ENCODE measurements at places on chromosomes 4 and X.

DNA sequence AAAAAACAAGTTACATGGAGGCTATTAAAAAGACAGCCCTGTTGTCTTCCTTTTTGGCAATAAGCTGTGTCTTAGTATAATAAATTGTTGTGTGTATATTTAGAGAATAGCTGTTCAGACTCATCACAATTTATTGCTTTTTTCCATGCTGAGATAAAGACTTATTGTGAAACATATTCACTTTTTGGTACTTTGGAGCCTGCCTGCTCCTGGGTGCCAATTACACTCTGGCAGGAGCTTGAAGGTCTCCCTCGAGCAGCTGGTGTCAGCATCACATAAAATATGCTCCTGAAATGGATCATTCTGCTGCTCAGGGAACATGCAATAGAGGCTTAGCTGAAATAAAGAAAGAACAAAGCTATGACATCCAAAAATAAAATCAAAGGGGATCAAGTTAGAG, 211.6 kb upstream of the DKK2 start:
- DNase-seq: no peak

DNA sequence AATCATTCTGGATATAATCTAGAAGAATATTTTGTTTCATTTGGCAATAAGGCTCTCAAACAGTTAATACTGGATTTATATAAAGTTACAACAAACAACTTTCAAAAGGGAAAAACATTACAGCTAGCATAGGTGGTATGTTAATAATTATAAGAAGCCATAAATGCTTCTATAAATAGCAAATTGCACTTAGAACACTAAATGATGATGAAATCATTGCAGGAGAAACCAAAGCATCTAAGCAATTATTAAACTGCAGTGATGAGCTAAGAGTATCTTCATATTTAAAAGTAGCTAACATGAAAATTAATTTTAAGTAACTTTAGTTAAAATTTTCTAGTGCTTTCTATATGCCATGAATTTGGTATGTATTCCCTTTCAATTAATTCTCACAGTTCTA, 189.5 kb downstream of the CENPC start:
- no peak for DNase-seq

DNA sequence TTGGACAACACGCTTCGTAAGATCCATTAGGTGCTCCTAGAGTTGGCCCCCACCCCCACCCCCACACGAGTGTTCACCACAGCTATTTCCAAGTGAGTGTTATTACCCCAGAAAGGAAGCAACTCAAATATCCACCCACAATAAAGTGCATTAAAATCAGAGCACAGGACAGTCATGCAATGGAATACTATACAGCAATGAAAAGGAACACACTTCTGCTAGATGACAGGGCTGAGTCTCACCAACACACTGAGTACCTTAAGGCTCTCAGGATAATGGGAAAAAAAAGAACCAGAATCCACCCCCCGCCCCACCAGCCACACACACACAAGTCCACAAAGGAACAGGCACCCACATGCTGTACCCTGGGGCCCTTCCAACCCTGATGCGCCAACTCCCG, 21.0 kb downstream of the LRPAP1 start:
- no peak for DNase-seq

DNA sequence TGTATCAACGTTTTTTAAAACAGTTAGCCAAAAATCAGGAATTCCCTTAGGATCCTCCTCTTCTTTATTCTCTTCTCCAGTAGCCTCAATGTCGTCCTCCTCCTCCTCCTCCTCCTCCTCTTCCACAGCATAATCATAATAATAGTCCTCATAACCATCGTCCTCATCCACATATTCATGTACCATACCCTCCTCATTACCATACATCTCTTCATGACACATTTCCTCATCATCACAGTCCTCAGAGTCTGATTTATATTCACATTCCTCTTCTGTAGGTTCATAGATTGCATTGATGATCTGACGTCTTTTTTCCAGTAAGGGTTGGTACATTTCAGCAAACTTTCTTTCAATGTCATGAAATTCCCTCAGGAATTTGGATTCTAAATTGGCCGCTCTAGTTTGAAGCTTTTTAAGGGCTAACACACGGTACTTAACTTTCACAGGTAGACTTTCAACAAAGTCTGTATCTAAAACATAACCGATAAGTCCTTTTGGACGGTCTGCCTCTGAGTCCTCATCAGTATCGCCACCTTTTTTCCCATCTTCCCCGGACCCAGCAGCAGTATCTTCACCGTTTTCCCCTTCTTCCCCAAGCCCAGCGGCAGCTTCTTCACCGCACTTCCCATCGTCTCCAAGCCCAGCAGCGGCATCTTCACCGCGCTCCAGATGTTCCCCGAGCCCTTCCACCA, 771 bp downstream of the NAP1L2 start:
- DNase-seq: no peak

DNA sequence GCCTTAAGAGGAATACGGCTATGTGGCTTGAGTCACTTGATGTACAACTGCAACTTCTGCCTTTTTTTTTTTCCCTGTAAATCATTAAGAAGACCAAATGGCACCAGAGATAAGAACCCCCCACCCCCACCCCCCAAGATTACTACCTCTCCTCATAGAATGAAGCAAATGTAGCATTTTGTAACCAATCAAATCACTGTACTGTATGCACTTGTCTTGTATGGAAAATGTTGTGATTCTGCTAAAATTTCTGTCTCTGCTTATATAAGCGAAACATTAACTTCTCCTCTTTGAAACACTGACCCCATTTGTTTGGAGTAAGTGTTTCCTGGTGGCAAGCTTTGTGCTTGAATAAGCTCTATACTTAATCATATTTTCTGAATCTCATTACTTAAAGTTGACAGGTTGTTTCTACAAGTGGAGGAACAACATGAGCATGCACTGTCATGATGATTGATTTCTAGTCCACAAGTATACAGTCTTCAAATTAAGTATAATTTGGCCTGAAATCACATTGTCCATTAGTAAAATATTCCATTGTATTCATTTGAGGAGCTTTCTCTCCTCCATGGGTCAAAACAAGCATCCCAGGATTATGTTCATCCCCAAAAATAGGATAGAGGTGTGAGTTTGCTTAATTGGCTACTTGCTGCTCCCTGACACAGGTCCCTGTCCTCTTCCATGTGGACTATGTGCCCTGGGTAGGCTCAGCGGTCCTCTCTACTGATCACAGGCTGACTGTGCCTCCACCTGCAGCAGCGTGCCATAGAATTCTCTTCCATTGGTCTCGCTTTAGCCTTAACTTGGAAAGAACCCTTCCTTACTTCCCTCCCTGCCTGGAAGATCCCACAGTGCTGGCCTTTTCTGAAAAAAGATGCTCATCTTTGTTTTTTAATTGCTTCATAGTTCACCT, 104.0 kb upstream of the BMP2K start:
- no peak for DNase-seq

DNA sequence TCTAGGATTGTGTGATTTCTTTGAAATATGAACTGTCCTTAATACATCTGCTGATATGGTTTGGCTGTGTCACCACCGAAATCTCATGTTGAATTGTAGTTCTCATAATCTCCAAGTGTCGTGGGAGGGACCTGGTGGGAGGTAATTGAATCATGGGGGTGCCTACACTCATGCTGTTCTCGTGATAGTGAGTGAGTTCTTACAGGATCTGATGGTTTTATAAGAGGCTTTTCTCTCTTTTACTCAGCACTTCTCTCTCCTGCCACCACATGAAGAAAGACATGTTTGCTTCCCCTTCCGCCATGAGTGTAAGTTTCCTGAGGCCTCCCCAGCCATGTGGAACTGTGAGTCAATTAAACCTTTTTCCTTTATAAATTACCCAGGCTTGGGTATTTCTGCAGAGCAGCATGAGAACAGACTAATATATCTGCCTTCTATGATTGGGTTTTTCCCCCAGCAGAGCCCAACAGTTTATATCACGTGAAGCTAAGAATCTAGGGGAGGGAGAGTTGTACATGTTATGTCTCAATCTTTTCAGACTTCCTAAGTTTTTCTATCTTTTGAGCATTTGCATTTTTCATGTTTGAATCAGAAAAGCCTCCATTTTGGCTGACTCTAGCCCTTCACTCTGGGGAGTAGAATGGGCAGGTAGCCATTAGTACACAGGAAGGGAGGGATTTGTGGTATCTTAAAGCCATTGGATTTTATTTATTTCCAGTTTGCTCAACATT, 58.9 kb downstream of the PLAC1 start:
- peak; percentile 48 for DNase-seq

DNA sequence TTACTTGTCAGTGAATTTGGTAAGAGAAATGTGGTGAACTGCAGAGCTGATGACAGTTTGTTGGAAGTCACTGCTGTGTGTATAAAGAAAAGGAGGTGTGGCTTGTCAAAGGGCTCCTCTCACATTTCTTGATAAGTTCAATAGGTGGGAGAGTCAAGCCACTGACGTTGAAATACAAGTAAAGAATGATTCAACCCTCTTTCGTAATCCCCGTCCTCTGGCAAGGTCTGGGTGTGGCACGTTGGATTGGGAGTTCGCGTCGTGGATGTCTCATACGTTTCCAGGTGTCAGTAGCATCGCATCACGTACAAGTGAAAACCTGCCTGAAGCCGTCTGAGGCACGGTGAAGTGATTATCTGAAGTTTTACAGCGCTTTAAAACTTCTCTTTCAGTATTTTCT, 76.4 kb downstream of the EGF start:
- peak; percentile 79 for DNase-seq

DNA sequence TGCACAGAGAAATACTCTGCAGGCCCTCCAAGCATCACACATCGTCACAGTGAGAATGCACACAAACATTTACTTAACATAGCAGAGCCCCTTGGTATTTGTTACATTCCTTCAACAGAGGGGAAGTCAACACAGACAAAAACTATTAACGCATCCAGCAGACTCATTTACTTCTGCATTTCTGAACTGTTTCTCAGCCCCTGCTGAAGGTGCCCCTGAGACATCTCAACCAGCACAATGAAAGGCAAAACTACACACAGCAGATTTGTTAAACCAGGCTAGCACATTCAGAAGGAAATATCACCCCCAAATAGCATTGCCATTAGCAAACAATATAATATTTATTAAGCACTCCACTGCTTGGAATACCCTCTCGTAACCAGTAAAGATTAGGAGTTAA, 367.0 kb downstream of the RAB28 start:
- no peak for DNase-seq

GRCh38 chr4:173252024-173252935, 81.9 kb downstream of the HMGB2 start:
- peak; percentile 97 for DNase-seq

- no peak for DNase-seq
Observed at GRCh38 chrX:94560930-94561329, 886.9 kb downstream of the FAM133A start.

DNA sequence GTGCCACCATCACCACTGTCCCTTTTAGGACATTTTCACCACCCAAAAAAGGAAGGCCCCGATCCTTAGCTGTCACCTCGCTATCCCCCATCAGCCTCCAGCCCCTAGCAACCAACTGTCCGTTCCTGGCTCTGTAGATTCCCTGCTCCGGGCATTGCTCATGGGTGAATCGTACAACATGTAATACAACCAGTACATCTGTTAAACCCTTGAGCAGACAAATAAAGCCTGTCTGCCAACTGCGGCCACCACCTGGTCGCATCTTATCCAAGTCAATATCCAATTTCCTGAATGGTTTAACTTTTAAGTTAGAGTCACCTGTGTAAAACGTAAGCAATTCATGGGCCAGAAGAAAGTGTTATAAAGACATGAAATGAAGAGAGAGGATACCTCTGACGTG, 251.9 kb downstream of the AFAP1 start:
- no peak for DNase-seq

DNA sequence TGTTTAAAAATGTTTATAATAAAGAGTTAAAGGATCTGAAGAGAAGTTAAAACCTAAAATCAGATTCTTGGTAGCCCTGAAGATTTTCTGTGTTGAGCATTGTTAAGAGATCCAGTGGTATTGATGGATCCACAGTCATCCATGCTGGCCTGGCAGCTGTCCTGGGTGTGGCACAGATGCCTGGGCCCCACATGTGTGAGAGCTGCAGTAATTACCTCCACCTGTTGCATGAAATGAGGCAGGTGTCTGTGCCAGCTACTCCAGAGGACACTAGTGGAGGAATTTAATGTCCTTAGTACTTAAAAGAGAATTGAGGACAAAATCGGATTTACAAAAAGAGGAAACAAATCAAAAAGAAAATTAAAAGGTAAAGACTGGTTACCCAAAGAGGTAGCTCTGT, 44.0 kb downstream of the MGST2 start:
- DNase-seq: no peak

DNA sequence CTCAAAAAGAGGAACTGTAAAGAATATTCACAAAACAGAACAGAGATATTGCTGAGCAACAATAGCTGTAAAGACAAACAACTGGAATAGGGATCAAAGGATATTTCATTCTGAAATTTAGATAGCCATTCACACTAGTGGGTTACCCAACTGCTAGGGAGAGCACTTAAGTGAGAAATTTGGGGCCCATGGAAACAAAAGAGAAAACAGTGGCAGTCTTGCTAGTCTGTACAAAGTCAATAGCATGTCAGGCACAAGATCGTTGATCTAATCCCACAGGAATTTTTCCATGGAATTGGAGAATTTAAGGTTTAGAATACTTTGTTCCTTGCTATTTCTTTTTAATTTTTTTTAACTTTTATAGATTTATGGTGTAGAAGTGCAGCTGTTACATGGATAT, 467.0 kb downstream of the PCDH18 start:
- peak; percentile 26 for DNase-seq

GRCh38 chrX:12405306-12405705, 267.0 kb downstream of the FRMPD4 start:
- DNase-seq: peak; percentile 33

DNA sequence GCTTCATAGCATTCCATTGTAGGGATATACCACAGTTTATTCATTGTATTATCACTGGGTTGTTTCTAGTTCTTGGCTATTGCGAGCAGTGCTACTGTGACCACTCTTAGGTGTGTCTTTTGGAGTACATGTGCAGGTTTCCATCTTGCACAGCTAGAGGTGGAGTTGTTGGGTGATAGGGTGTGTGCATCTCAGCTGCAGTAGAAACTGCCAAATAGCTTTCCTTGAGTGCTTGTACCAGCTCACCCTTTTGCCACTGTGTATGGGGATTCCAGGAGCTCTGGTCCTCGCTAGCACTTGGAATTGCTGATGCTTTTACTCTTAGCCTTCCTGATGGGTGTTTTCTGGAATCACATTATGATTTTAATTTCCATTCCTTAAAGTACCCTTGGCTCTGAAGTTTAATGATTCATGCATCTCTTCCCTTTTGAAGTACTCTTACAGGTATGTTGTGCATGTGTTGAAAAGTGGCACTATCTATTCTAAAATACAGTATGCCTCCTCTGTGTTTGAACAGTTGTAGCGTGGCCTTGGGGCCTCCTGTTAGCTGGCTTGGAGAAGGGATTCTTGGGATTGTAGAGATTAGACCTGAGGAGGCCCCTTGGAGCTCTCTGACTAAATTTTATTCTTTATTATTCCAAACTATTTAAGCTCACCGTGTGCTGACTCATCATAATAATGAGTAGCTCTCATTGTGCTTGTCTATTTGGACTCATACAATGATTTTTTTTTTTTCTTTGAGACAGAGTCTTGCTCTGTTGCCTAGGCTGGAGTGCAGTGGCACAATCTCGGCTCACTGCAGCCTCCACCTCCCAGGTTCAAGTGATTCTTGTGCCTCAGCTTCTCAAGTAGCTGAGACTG, 38.4 kb downstream of the HTT start:
- no peak for DNase-seq
